Kidney tubule cell (primary cell): ENCODE measurements at places on chromosomes 13 and 19.

GRCh38 chr13:20331949-20332348 is 99.8 kb upstream of the GJB6 start:
- no peak for DNase-seq

DNA sequence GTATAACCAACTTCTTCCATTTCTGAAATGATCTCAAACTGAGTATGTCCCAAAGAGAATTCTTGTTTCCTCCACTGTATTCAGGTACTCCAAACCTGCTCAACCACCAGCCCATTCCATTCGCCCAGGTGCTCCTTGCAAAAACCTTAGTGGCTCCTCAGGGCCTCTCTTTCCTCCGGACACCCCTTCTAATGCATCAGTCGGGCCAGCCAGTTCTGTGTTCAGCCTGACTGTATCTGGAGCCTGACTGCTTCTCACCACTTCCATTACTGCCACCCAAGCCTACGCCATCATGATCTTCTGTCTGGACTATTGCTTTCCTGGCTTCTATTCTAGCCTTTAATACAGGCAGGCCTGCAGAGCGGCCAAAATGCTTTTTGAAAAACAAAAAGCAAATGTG is 1.5 kb downstream of the PHF11 start:
- no peak for DNase-seq

DNA sequence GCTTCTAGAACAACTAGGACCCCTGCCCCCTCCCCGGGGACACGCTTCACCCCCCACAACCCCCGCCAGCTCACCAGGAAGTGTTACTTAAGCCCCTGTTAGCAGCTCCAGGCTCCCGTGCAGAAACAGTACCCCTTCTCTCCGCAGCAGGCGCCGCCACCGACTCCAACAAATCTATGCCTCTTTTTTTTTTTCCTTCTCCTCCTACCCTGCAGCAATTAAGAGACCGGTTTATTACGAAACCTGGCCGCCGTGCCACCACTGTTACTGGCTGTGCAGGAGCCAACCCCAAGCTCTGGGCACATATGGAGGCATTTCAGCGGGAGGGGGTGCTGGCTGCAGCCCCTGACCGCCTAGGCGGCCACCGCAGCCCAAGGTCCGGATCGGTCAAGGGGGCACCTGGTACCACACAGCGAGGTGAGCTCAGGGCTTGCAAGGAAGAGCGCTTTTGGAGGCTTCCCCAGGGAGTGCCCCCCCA is 2.4 kb downstream of the GADD45B start:
- DNase-seq: peak; percentile 73

DNA sequence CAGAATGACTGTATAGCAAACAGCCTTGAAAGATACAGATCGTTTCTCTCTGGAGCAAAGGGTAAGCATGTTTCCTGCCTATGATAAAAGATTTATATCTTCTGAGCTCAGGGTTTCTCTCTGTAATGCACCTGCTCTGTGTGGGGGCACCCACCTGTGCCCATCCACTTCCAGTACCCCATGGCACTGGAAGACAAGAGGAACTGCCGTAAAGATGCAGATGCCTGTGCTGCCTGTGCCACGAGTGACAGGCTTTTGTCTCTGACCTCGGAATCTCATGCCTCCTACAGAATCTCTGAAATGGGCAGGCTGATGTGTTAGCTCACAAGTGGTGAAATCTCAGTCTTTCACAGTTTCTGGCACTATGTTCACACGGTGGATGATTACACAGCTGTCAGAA is 50.3 kb upstream of the ATP11A start:
- DNase-seq: no peak

GRCh38 chr19:7637374-7638256 is 705 bp downstream of the STXBP2 start:
- peak; percentile 56 for DNase-seq

GRCh38 chr19:31146546-31147183 is 202.6 kb downstream of the TSHZ3 start:
- DNase-seq: peak; percentile 8

- DNase-seq: no peak
These were observed 436.7 kb downstream of the EFNB2 start for GRCh38 chr13:106098778-106099177.

DNA sequence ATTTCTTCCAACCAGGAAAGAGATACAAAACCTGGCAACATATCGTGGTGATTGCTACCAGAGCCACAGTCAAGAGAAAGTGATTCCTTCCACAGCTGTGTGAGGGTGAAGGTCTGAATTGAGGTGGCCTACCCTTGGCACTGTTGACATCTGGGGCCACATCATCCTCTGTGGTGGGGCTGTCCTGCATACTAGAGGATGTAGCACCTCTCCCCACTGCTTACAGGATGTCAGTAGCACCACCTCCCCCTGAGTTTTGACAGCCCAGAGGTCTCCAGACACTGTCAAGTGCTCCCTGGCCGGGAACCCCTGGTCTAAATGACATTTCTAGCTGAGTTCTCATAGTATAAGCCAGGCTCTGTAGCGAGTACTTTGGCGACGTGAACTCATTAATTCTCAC is 15.5 kb downstream of the PTGER1 start:
- DNase-seq: no peak

GRCh38 chr19:41324231-41324702 is 14.3 kb downstream of the CCDC97 start:
- no peak for DNase-seq

- no peak for DNase-seq
These were observed 30.5 kb upstream of the TUBGCP3 start for GRCh38 chr13:112618501-112618900.

GRCh38 chr19:801030-801860 is 4.0 kb downstream of the PTBP1 start:
- DNase-seq: peak; percentile 66

DNA sequence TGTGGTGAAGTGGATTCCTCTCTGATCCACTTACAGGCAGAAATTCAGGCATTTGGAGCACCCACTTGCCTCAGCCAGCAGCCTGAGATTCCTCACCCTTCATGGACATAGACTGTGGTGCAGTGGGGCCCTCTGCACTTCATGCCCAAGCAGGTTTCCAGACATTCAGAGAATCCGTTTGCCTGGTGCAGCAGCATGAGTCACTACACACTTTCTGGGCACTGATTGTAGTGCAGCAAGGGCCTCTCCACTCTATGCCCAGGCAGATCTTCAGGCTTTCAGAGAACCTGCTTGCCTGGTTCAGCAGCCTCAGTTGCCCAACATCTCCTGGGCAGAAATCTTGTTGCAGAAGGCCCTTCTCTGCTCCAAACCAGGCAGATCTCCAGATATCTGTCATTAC is 920.9 kb downstream of the SLITRK5 start:
- DNase-seq: no peak

DNA sequence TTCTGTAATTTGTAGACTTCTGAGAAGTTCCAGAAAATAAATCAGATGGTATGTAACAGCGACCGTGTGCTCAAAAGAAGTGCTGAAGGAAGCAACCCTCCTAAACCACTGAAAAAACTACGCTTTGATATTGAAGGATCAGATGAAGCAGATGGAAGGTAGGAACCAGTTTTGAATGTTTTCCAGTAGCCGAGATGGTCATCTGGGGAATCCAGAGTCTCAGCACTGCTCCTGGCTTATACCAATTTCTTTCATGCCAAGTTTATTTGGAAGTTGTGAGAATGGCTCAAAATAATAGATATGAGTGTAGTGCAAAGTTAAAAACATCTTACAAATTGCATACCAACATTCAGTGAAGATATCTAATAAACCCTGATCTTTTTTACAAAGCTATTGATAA is 56.2 kb downstream of the RCBTB2 start:
- no peak for DNase-seq

DNA sequence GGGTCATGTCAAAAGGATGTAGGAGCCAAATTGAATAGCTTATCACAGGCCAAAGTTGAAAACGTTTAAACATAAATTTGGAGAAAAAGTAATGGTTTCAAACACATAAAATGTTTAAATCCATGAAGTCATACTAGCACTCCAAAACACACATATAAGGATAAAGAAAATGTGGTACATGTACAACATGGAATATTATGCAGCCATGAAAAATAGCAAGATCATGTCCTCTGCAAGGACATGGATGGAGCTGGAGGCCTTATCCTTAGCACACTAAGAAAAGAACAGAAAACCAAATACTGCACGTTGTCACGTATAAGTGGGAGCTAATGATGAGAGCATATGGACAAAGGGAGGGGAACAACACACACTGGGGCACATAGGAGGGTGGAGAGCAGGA is 911.7 kb upstream of the PCDH20 start:
- DNase-seq: no peak

- DNase-seq: no peak
These were observed 6.7 kb downstream of the FCGBP start for GRCh38 chr19:39927524-39928356.

GRCh38 chr19:11364935-11365334 is 9.5 kb upstream of the SWSAP1 start:
- DNase-seq: no peak

- DNase-seq: no peak
These were observed 319.7 kb upstream of the TSHZ3 start for GRCh38 chr19:31668921-31669320.

DNA sequence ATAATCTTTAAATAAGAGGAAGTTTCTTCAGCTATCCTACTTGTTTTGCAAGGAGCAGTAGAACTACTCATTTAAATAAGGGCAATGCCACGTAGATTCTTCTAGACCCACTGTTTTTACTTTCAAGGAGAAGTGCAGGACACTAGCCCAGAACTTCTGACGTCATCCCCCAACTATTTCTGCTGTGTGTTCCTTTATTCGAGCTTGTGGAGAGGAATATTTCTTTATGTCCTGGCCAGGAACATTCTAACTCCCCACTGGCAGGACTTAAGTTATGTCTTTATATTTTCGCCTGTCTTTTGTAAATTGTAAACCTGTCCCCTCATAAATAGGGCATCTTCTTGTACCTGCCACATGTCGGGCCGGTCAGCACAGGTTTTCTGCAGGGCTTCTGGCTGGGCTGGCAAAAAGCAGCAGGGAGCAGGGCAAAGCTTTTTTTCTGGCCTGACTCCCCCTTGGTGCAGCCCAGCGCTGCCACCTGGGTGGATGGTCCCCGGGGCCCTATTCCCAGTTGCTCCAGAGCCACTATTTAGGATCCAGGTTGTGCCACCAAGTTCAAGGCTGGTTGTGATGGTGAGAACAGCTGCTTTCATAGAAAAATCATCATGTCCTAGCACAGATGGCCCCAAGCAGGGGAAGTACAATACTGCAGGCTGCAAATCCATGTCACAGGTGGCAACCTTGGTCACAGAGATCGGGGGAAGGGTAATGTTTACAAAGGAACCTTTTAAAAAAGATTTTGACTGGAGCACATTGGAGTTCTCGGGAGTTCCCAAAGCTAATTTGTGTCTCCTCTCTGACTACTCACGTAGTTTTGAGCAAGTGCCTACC is 1.8 kb downstream of the MBNL2 start:
- DNase-seq: peak; percentile 88

GRCh38 chr13:36061054-36061453 is 70.1 kb downstream of the DCLK1 start:
- DNase-seq: no peak

GRCh38 chr19:1567848-1568227 is 287 bp downstream of the MEX3D start:
- no peak for DNase-seq

GRCh38 chr13:21133077-21133476 is 43.3 kb downstream of the SKA3 start:
- DNase-seq: no peak

- peak; percentile 92 for DNase-seq
These were observed 13.6 kb downstream of the GPATCH1 start for GRCh38 chr19:33094436-33095067.

DNA sequence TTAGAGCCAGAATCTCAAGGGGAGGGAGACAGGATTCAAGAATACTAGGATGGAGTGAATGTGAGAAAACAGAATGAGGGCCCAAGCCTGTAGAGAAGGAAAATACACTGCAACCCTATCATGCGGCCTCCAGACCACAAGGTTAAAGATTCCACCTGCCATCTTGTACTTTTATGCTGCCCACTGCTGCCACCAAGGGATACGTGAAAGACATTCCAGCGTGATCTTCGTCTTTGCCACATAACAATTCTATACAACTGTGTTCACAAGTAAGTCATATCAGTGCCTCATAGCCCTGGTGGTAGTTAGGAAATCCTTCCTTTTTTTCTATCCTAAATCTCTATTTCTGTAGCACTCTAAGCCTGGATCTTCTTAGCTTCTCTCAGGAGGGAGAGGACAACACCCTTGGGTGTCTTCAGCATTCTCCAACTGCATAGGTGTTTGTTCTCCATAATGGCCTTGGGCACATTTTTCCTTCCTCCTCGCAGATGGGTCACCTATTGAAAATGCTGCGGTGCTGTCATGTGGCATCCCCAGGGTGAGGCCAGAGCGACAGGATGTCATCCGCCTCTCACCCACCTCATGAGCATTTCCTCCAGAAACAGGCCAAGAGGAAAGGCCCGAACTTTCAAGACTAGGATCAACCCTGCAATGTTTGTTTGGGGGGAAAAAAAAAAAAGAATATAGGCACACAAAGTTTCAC is 13.6 kb downstream of the TPT1 start:
- DNase-seq: no peak

- DNase-seq: no peak
These were observed 112.9 kb upstream of the FRY start for GRCh38 chr13:31918707-31919106.
